ENCODE measurements at places on chromosomes 12 and 14.

DNA sequence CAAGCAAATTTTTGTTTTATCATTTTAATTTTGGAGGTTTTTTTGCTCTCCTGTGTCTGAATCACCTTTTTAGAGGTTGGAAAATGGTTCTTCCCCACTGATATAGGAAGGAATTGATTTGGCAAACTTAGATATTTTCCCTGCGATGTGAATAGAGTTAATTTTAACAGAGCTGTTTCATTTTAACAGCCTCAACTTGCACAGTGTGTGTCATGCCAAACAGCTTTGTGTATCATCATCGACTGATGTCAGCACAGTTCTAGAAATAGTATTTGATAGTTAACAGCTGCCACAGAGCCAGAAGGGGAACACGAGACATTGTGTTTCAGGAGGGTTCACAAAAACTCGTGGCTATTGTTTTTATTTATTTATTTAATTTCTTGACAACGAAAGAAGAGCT lies 243.1 kb upstream of the FOXN3 start:
- no peak for DNase-seq

DNA sequence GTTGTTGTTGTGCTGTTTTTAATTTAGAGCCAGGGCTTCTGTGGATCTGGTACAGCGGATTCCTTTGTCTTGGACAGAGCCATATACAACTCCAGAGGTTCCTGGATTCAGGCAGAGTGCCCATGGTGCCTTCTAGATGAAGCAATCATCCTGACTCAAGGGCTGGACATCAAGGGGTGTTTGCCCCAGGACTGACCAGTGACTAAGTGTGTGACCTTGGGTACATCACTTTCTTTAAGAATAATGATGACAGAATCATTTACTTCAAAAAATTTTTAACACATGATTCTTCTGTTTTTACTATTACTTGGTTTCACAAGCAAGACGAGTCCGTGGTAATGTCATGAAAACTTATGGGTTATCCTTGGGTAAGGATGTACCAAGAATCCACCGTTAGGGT lies 397.3 kb downstream of the ZFP36L1 start:
- DNase-seq, result no peak

GRCh38 chr12:116689979-116690744 lies 47.7 kb downstream of the SPRING1 start:
- no peak for DNase-seq

GRCh38 chr14:80212023-80212397 lies 706 bp upstream of the DIO2 start:
- DNase-seq, result no peak

GRCh38 chr12:66838366-66838765 lies 159.5 kb upstream of the GRIP1 start:
- DNase-seq, result no peak

- DNase-seq, result no peak
Observed at GRCh38 chr12:49917166-49917787, 13.6 kb upstream of the FAIM2 start.

GRCh38 chr14:94689218-94689984 lies 77.2 kb downstream of the SERPINA3 start:
- DNase-seq, result peak; percentile 48

DNA sequence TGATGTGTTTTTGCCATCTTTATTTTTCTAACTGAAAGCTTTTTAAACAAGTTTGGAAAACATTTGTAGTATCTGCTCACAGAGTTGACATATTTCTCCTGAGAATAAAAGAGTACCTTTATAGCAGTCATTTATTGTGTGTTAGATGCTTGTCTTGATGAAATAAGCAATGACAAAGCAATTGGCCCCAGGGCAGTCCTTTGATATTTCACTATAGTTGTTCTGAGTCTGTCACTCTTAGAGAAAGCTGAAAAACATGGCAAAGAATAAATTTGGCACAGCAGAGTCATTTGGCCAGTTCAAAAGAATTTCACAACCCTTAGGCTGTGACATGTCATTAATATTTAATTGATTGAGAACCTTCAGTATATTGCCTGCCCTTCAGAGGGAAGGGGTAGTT lies 166.2 kb downstream of the PTPRO start:
- DNase-seq, result no peak
